ENCODE measurements at places on chromosomes 2 and 18. TPM values are rescaled to one million over a fixed set of nuclear protein-coding genes. Genes with fewer than 3 reads are reported as not detected.
A peak's percentile ranks its signal among the peaks of the same experiment; 100 is the strongest.

DNA sequence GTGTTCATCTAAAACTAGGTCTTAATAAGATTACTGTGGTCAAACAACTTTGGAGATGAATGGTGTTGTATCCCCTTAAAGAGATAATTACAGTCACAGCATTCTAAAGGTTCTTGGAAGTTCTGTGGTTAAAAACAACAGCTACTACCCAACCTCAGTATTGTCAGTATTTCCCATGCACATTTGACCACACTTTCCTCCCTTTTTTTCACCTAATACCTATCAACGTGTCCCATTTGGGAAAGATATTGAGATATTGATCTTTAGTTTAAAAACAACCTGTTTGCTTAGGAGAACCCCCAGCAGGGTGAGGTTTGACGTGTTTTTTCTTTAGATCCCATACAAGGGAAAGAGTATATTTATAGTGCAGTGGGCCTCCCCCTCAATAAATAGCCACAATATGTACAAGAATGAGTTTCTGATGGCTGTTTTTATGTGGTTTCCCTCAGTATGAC is 65.6 kb downstream of the WDR7 start:
- H3K4me3 ChIP-seq = no peak overlapping the region
- peaks cover 3% of the 10 kb centered on the region for H3K36me3 ChIP-seq
- H3K27ac ChIP-seq = no peak overlapping the region
- no peak for DNase-seq
- no peaks in the 10 kb centered on the region for H3K4me1 ChIP-seq
- no peaks in the 10 kb centered on the region for H3K27me3 ChIP-seq

DNA sequence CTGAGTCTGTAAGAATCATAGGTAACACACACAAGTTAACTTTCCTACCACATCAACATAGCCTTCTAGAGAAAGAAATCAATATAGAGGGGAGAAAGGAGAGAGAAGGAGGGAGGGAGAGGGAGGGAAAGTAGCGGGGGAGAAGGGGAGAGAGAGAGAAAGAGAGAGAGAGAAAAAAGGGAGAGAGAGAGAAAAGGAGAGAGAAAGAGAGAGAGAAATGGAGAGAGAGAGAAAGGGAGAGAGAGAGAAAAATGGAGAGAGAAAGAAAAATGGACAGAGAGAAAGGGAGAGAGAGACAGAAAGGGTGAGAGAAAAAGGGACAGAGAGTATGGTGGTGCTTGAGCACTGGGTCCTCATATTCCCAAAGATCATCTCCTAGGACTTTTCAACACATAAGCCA is 591.7 kb downstream of the ZEB2 start:
- H3K36me3 ChIP-seq = no peaks in the 10 kb centered on the region
- no peak overlapping the region for H3K27ac ChIP-seq
- DNase-seq = no peak
- no peaks in the 10 kb centered on the region for H3K4me1 ChIP-seq
- H3K27me3 ChIP-seq = no peaks in the 10 kb centered on the region
- H3K4me3 ChIP-seq = no peak overlapping the region

Gene KCNG2
- total RNA-seq = not detected

Gene EML6
- total RNA-seq = 5.0 TPM

DNA sequence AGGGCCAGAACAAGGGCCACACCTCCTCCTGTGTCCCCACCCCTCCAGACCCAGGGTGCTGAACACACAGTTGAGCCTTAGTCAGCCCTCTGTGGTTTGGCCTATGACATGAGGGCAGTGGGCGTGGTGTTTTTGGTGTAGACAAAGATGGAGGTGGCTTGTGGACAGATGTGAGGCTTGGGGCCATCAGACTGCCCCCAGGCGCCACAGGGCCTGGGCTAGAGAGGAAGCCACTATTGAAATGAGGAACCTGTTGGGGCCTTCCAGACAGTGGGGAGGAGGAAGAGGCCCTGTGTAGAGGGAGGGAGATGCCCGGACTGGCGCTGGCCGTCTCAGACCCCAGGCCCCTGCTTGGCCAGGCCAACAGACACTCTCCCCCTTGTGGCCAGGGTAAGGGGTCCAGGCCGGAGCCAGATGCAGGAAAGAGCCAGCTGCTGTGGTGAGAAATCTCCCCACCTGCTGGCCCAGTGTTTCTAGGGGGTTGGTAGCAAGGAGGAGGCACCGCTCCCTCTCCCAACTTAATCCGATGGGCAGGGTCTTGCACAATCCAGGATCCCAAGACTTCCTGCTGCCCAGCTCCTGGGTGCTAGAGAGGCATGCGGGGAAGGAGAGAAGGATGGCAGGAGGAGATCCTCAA is 53.8 kb downstream of the SMAD7 start:
- no peaks in the 10 kb centered on the region for H3K27me3 ChIP-seq
- H3K4me1 ChIP-seq = peaks cover 25% of the 10 kb centered on the region
- H3K36me3 ChIP-seq = no peaks in the 10 kb centered on the region
- peak; percentile 76 for DNase-seq
- H3K4me3 ChIP-seq = no peak overlapping the region
- no peak overlapping the region for H3K27ac ChIP-seq

- H3K4me1 ChIP-seq = peaks cover 23% of the 10 kb centered on the region
- no peaks in the 10 kb centered on the region for H3K36me3 ChIP-seq
- no peaks in the 10 kb centered on the region for H3K27me3 ChIP-seq
- peak overlapping the region; percentile 14 for H3K27ac ChIP-seq
- no peak overlapping the region for H3K4me3 ChIP-seq
These were observed 72.9 kb downstream of the PRKCE start for GRCh38 chr2:45724335-45724734.

Measured in suprapubic skin (tissue), 4 donors.